KG1 (cell line): ENCODE measurements at places on chromosomes 2 and 18.

GRCh38 chr2:64678771-64679590 is 25.3 kb upstream of the SERTAD2 start:
- DNase-seq: no peak

DNA sequence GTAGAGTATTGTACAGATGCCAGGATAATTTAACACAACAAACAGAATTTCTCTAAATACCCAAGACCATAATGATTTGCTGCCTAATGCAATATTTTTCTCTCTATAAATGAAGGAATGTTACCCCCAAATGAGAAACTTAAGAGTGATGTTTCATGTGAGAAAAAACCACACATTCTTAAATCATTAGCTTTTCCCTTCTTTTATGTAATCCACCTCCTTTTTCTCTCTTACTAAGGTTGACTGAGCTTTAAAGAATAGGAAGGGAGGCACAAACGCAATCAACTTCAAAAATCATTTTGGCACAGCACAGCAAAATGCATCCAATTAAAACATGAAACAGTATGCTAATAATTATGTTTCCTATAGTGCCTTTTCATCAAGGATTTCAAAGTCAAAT is 698.1 kb upstream of the CDH2 start:
- no peak for DNase-seq

- DNase-seq: no peak
These were observed 39.8 kb upstream of the C2orf15 start for GRCh38 chr2:99101697-99102096.

DNA sequence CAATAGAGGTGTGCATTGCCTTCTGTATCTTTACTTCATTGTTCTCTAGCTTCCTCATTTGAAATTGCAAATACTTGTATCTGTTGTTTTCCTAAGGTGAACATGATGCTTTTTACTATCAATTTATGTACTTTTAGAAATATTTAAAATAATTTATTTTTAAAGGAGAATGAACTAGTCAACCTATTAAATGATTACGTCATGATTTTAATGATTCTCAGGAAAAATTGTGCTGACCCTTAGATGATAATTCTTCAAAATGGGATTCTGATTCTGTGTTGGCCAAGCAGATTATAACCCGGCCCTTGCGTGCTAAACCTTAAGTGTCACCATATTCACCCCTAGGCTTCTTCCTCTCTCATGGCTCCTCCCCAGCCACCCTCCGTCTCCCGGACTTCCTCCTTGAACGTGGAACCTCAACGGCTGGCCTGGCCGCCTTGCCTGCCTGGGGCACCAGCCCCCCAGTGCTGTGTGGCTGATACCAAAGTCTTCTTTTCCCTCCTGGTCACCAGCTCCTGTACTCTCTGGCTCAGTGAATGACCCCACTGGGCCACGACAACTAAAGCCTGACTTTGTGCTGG is 292.0 kb downstream of the GBX2 start:
- no peak for DNase-seq

DNA sequence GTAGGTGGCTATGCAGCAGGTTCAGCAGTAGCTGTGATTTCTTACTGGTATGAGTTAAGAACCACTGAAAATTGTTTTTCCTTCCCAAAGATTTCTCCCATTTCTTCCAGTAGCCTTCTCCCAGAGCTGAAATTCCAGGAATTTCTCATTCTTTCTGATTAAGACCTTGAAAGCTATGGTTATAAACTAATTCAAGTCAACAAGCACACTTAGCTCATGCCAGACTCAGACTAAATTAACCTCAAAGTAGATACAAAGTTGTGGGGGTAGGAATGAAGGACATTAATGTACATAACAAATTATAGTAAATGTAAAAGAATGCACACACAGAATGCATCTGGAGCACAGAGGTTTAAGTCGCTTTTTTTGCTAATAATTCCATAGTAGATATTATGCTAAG is 103.6 kb upstream of the SOX11 start:
- DNase-seq: no peak
